Dorsolateral prefrontal cortex (tissue), 122 donors: ENCODE measurements at places on chromosomes 6 and 20.

- no peak for DNase-seq
These were observed 29.9 kb downstream of the DHX35 start for GRCh38 chr20:38991814-38992704.

DNA sequence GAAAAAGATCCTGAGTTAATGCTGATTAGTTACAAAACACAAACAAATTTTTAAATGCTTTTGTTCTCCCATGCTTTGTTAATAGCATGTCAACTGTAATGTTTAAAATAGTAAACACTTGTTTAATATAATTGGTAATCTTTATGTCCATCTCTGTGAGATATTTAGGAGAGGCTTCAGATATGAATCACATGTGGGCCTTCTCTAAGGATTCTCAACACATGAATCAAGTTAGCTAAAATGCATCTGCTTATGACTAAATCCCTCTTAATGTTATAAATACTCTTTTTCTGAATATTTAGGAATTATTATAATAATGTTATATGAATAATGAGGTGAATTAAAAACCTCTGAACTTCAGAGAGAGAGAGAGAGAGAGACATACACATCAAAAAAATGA, 345.9 kb upstream of the MANEA start:
- no peak for DNase-seq

DNA sequence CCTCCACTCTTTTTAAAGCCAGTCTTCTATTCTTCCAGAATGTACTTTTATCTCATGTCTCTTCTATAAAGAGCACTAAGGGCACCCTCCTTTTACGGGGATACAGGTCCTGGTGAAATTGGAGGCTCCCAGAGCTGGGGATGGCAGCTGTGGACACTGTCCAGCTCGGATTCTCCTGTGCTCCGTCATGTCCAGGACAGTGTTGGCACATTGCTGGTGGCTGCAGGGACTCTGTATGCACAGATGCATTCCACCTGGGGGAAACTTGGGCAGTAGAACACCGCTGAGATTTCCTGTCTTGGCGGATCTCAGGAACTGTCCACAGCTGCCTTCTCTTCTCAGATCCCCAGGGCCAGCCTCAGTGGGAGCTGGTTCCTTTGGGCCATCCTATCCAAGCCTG, 56.6 kb upstream of the CLDN20 start:
- no peak for DNase-seq

GRCh38 chr20:531608-532007, 12.0 kb downstream of the CSNK2A1 start:
- no peak for DNase-seq

- no peak for DNase-seq
These were observed 64.9 kb downstream of the C6orf58 start for GRCh38 chr6:127641905-127642304.

GRCh38 chr6:160356074-160356744, 8.0 kb downstream of the SLC22A3 start:
- DNase-seq: no peak

GRCh38 chr20:22684072-22684762, 99.8 kb upstream of the FOXA2 start:
- peak; percentile 73 for DNase-seq

DNA sequence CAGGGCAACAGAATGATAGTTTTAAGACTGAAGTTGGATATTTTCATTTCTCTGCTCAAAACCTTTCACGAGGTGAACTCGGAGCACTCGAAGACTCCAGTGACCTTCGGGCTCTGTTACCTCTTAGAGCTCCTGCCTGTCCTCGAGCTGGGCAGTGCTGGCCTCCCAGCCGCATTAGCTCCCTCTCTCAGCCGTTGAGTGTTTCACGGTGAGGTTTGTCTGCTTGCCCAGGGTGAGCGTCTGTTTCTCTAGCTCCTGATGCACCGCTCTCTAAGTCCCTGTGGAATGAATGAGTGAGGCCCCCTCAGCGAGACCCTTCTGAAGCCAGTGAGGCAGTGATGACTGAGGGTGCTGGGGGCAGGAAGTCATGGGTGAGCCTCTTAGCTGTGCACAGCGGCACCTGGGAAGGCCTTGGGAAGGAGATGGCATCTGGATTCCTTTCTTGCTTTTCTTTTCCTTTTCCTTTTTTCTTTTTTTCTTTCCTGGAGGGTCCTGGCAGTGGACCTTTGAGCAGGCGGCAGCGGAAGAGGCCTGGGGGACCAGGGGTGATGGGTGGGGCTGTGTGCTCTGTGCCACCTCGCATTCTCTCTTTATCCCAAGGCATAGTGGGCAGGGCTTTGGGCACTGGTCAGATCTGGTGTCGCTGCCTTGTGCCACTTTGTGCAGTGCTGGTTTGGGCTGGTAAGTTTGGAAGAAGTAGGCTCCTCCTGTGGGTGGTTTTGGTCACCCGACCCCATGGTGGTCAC, 2.2 kb downstream of the PSMG4 start:
- no peak for DNase-seq

DNA sequence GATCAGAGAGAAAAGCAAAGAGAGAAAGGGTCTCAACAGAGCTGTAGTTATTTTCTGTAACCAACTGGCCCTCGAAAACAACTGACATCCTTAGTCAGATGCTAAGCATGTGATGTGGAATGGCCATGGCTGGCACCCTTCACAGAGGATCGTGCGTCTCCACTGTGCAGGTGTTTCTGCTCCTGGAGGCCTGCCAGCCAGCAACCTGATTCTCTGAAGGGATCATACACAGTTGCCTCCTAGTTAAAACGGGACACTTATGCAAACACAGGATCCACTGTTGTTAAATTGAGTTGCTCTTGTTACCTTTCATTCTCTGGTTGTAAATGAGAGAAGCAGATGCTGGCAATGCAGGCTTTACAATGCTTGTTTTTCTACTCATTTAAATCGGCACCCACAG, 148.5 kb downstream of the HDGFL1 start:
- DNase-seq: no peak
